ENCODE measurements at places on chromosomes 5 and 9.
A peak's percentile ranks its signal among the peaks of the same experiment; 100 is the strongest.

GRCh38 chr5:175745210-175745609, 87.3 kb downstream of the HRH2 start:
- DNase-seq = no peak

DNA sequence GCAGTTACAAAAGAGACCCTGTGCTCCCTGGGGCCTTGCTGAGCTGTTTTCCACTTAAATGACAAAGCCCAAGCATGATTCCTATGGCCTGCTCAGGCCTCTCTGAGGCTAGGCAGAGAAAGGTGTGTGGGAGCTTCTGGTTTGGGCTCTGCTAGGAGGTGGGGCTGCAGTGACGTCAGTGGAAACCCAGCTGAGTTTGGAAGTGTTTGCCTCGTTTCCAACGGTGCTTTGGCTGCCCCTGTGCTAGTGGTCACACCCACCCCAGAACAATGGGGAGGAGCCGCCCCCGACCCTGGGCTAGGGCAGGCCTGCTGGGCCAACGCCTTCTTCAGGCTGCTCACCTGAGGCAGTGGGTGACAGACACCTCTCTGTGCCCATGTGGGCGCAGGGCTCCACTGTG, 10.4 kb downstream of the ANGPTL2 start:
- no peak for DNase-seq

- DNase-seq = no peak
Observed at GRCh38 chr5:112929336-112930081, 7.5 kb upstream of the REEP5 start.

GRCh38 chr5:163770625-163771024, 265.2 kb downstream of the MAT2B start:
- no peak for DNase-seq

- DNase-seq = peak; percentile 90
Observed at GRCh38 chr5:37837414-37838032, 2.3 kb downstream of the GDNF start.

- no peak for DNase-seq
Observed at GRCh38 chr9:75116306-75116705, 28.0 kb downstream of the OSTF1 start.

- no peak for DNase-seq
Observed at GRCh38 chr9:13960011-13960765, 353.8 kb downstream of the NFIB start.

DNA sequence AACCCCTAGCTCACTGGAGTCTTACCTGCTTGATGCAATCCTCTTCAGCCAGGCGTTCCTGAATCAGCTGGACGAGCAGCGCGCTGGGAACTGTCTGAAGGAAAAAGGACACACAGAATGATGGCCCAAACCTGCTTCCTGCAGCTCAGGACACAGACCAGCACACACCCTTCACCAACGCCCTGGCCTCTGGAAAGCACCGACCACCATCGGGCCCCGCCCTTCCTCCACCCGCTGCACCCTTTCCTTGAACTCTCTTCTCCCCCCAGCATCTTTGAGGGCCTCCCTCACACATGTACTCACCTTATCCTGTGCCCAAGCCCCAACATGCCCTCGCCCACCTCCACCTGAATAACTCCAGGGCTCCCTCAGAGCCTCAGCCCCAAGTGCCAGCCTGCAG, 23.3 kb downstream of the AK8 start:
- DNase-seq = no peak

GRCh38 chr5:87054821-87055220, 212.9 kb upstream of the RASA1 start:
- no peak for DNase-seq

- DNase-seq = no peak
Observed at GRCh38 chr9:130789747-130790672, 45.0 kb upstream of the ABL1 start.

DNA sequence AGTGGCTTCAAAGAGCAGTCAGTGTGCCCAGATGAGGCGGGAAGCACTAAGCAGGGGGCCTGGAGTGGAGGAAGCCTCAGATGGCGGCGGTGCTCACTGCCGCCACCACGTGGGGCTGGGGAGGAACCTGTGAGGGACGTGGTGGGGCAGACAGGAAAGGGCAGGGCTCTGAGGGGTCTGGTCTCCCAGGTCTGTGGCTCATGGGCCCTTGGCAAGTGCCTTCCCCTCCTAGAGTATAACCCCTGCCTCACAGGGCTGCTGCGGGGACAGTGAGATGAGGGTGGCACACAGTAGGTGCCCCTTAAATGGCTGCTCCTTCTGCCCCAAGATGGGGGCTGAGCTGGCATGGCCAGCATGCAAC, 26.6 kb downstream of the NR5A1 start:
- no peak for DNase-seq

GRCh38 chr5:174490728-174491127, 233.7 kb upstream of the MSX2 start:
- no peak for DNase-seq

GRCh38 chr5:97208714-97209113, 25.7 kb upstream of the RIOK2 start:
- no peak for DNase-seq

DNA sequence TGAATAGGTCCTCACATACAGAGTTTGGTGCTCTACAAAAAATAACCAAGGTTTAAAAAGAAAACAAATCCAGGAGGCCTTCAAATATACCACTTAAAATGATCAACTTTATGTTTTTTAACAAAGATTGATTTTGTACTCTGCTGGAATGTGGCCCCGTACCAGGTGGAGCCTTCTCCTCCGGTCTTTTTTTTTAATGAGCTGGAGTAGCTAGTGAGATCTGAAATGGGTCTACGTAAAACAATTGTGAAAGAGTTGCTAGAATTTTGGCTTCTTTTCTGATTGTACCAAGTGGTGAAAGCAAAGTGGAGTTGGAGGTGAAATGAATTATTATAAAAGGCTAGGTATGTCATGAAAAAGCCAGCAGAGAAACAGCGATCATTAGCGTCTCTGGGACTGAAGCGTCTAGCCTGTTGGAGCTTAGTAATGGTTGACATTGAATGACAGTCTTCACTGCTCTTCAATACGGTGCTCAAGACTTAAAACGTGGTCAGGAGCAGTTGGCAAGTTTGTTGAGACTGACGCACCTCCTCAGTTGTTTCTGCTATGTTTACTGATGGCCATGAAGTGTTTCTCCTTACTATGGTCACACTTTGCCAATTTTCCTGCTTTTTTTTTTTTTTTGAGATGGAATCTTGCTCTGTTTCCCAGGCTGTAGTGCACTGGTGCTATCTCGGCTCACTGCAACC, 84.4 kb downstream of the DAPK1 start:
- no peak for DNase-seq

- no peak for DNase-seq
Observed at GRCh38 chr5:151171529-151171928, 13.9 kb upstream of the ANXA6 start.

DNA sequence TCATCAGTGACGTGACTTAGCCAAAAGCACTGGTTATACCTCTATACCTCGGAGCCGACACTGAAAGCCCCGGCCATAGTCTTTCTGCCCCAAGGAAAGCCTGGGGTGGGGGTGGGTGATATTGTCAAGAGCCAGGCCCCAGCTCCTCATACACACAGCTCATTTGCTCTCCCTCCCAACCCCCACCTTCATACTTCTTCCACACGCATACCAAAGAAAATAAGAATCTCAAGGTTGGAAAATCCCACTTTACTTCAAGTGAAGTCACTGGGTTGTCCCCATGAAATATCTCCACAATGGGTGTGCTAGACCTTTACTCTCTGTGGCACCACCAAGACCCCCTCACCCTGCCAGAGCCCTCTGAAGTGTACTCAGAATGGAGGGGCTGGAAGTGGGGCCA, 27.1 kb upstream of the MGAT1 start:
- no peak for DNase-seq
